T1000 (cell line): ENCODE measurements at places on chromosomes 7 and 10.

GRCh38 chr10:116741391-116742351 lies 695 bp downstream of the HSPA12A start:
- DNase-seq, result no peak

DNA sequence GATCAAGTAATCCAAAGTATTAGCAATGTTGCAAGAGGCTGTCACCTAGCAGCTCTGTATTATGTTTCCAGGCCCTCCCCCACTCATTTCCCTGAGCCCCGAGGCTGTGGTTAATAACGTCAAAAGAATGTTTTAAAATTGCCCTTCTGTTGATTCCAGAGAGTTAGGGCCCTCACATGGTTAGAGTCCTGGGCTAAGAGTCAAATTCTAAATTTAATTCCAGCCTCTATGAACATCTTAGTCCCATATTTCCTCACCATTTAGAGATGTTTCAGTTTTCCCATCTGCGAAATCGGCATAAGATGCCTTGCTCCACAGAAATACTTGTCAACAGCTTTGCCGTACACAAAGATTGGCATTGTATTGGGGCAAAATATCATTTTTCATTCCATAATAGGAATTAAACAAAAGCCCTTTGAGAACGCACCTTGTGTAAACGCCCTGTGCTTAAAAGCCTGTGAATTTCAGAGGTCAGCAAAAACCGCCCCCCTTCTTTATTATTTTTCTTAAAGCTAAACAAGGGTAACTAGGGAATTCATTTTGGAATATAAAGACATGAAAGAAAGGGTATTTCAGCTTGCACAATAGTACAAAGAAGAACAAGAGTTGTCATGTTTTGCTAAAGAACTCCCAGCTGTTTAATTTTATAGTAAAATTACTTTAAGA lies 135.8 kb downstream of the ARID5B start:
- no peak for DNase-seq

GRCh38 chr10:86693721-86694369 lies 25.5 kb downstream of the LDB3 start:
- DNase-seq, result no peak

GRCh38 chr10:52951824-52952223 lies 179.2 kb upstream of the MBL2 start:
- no peak for DNase-seq

GRCh38 chr7:5396542-5396941 lies 27.1 kb downstream of the TNRC18 start:
- no peak for DNase-seq

GRCh38 chr7:78901566-78901965 lies 551.9 kb downstream of the MAGI2 start:
- DNase-seq, result no peak

DNA sequence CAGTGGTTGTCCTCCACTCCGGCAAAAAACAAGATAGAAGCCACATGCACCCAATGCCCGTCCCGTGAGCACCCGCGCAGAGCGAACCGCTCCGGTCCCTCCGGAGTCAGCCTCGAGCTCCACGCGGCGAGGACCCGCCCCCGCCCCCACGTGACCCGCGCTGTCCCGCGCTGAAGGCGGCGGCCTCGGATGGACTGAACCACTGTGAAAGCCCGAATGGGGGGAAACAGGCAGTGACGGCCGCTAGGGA lies 766 bp upstream of the EIF3B start:
- peak; percentile 91 for DNase-seq

GRCh38 chr7:32957326-32958045 lies at the start of gene FKBP9:
Gene FKBP9, plus strand, starts transcription at chr7:32957440. Its CDS starts 134 bp downstream, at chr7:32957574.
- peak; percentile 66 for DNase-seq

- DNase-seq, result no peak
These were observed 66.6 kb downstream of the PRKCQ start for GRCh38 chr10:6513476-6513875.

- no peak for DNase-seq
These were observed 204.9 kb upstream of the SP8 start for GRCh38 chr7:20991544-20991943.

DNA sequence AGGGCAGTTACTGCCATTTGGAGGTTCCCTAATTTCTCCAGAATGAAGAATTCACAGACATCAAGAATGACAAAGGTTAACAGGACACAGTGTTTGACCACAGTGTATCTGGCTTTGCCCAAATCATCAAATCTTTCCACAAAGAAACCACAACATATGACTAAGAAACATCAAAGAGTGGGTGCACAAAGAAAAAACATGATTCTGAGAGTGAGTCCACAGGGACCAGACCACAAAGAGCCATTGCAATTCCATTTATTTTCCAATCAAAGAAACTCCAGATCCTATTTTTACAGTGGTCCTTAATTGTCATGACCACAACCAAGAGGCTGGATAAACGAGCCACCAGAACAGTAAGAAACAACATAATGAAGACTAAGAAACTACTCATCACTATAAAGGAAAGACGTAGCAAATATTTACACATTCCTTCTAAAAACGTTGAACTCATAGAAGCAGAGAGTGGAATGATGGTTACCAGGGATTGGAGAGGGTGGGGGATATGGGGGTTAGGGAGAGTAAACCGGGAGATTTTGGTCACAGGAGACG lies 286.5 kb downstream of the DOCK4 start:
- DNase-seq, result peak; percentile 20

GRCh38 chr7:2882111-2882510 lies 38.0 kb upstream of the GNA12 start:
- DNase-seq, result no peak
